Head of caudate nucleus (tissue), 42 donors: ENCODE measurements at places on chromosomes 2 and 18.

DNA sequence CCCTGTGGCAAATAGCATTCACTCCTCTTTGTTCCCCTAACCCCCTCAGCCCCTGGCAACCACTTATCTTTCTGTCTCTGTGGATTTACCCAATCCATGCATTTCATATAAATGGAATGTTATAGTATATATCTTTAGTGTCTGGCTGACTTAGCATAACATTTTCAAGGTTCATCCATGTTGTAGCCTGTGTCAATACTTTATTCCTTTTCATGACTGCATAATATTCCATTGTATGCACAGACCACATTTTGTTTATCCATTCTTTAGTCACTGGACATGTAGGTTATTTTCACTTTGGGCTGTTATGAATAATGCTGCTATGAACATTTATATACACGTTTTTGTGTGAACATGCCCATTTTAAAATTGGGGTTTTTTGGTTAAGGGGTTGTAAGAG, 42.8 kb downstream of the TET3 start:
- DNase-seq: no peak

DNA sequence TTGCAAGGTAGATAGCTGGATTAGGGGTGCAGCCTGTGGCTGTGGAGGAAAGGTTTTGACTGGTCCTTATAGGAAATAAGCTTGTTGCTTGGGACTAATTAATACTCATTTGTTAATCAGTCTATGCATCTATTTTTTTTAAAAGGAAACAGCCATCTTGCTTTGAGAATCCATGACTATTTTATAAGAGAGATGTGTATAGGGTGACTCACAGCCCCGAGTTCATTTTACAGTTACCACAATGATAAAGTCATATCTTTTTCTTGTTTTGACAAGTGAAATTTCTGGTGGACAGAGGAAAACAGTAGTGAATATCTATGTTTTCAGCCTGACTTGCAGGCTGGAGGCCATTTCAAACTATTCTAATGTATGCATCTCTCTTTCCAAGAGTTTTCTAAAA, 193.5 kb upstream of the CCDC68 start:
- DNase-seq: no peak

GRCh38 chr2:99672766-99673350, 183.0 kb upstream of the REV1 start:
- no peak for DNase-seq

GRCh38 chr2:19881221-19881907, 20.4 kb downstream of the TTC32 start:
- no peak for DNase-seq

- DNase-seq: no peak
Measured at GRCh38 chr2:38026846-38027245, 49.1 kb downstream of the CYP1B1 start.

GRCh38 chr2:23622466-23622865, 237.5 kb downstream of the KLHL29 start:
- no peak for DNase-seq

- DNase-seq: no peak
Measured at GRCh38 chr2:216188956-216189355, 79.8 kb downstream of the XRCC5 start.

DNA sequence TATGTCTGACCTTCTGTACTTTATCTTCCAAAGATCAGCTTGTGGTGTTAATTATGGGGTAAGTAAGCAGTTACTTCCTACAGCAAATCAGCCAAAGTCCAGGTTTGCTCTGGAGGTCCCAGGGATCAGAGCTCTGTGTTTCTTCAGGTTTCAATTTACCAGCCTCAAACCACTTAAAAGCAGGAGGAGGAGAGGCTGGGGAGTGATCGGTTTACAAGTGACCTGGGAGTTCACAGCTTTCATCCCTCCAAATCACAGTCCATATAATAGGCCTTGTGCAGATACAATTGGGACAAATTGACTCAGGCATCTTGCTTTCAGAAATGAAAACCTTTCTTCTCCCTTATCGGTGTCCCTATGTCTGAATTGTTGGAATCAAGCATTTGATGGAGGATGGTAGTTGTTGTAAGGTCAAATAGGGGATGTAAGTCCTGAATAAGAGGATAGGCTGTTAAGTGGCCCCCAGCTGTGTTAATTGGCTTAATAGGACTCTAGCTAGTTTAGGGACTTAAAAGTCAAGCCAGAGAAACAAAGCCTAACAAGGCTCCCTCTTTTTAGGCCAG, 188.0 kb upstream of the NT5C1B start:
- DNase-seq: no peak

DNA sequence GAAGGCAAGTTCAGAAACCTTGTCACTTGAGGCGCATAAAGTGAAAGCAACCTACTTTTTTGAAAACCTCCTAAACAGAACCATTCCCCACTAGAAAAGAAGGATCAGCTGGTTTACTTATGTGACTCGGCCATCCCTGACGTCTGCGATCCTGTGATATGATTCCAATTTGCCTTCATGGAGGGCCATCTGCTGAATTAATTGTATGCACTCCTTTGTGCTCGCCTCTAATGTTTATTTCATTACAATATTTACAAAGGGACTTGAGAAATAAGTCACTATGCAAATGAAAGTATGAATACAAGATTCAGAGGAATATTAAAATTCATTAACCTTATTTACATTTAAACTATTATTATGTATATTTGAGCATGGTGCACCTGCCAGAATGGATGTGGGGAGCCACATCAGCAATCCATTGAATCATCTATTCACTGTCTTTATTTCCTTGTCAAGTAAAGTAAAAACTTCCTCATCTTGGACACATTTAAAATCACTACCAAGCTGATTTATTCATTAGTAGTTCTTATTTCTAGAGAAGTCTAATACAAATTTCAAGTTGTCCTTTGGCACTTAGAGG, 96.5 kb downstream of the RBM43 start:
- no peak for DNase-seq

GRCh38 chr2:106073678-106074406, 120.3 kb downstream of the UXS1 start:
- DNase-seq: no peak

DNA sequence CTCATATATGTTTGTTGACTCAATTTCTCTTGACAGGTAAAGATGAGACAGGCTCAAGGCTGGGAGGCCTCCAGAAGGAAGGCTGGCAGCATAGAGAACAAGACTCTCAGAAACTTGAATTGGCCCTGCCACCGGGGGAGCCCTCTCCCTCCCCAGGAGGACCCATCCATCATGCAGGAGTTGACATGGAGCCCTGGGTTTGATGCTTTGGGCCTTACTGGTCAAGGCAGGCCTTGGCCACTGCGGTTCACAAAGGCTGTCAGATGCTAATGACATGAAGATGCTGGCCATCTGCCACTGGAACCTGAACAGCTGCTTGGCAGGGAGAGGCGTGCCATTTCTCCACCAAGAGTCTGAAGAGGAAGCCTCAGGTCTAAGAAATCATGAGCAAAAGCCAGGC, 193.6 kb downstream of the MTCL1 start:
- DNase-seq: no peak

DNA sequence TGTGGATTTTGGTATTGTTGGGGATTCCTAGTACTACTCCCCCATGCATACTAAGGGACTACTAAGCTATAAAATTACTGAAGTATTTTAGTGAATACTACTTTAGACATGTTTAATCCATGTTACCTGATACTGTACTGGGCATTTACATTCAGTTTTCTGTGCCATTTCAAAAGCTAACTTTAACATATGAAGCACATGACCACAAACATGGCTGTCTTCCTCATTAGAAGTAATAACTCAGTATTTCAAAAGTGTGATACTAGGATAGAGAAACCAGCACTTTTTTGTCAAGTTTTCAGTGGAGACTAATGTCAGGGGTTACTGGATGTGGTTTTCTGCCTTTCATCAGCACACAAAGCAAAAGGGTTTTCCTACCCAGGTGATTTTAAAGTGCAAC, 27.9 kb downstream of the WDR33 start:
- no peak for DNase-seq

- DNase-seq: no peak
Measured at GRCh38 chr2:83565181-83565580, 893.9 kb downstream of the SUCLG1 start.

- no peak for DNase-seq
Measured at GRCh38 chr18:41769265-41769664, 185.8 kb upstream of the PIK3C3 start.

- peak; percentile 55 for DNase-seq
Measured at GRCh38 chr2:174544156-174544555, 53.4 kb downstream of the WIPF1 start.
